ENCODE measurements at places on chromosomes 4 and X.

DNA sequence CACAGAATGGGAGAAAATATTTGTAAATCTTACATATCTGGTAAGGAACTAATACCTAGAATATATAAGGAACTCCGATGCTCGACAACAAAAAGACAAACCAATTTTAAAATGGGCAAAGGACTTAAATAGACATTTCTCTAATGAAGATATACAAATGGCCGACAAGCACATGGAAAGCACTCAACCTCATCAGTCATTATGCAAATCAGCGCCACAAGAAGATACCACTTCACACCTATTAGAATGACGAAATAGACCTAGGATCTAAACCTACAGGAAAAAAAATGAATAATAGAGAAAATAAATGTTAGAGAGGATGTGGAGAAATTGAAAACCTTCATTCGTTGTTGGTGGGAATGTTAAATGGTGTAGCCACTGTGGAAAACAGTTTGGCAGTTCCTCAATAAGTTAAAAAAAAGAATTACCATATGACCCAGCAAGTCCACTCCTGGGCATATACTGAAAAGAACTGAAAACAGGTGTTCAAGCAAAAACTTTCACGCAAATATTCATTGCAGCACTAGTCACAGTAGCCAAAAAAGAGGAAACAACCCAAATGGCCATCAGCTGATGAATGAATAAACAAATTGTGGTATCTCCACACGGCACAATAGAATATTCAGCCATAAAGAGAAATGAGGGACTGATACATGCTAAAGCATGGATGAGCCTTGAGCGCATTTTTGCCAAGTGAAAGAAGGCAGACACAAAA is 57.3 kb upstream of the WDR19 start:
- no peak for DNase-seq

DNA sequence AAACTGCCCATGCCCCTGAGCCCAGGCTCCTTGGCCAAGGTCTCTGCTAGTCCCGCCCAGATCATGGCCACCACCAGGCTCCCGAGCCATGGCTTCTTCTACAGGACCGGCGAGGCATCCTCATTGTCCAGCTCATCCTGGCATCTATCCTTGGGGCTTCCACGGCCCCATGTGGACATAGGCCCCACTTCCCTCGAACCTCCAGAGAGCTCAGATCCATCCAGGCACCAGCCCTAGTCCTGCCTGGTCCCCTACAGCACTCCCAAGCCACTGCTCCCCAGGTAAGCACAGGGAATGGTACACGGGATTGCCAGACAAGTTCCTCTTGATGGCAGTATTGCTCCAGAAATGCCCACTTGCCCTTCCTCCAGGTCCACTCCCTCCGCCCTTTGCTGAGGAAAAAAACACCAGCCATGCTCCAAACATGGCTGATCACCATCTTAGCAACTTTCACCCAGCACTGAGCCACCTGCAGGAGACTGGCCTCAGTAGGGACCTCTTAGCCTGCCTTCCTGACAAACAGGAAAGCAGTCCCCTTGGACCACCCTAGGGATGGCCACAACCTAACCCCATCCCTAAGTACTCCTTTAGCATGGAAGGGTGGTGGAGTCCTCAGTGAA is 272.1 kb upstream of the AGTR2 start:
- no peak for DNase-seq

- DNase-seq: no peak
Measured at GRCh38 chr4:123606336-123606735, 209.7 kb downstream of the SPRY1 start.

GRCh38 chr4:176011529-176011928 is 54.1 kb upstream of the WDR17 start:
- no peak for DNase-seq

GRCh38 chrX:130878350-130879341 is 24.4 kb downstream of the ENOX2 start:
- no peak for DNase-seq

DNA sequence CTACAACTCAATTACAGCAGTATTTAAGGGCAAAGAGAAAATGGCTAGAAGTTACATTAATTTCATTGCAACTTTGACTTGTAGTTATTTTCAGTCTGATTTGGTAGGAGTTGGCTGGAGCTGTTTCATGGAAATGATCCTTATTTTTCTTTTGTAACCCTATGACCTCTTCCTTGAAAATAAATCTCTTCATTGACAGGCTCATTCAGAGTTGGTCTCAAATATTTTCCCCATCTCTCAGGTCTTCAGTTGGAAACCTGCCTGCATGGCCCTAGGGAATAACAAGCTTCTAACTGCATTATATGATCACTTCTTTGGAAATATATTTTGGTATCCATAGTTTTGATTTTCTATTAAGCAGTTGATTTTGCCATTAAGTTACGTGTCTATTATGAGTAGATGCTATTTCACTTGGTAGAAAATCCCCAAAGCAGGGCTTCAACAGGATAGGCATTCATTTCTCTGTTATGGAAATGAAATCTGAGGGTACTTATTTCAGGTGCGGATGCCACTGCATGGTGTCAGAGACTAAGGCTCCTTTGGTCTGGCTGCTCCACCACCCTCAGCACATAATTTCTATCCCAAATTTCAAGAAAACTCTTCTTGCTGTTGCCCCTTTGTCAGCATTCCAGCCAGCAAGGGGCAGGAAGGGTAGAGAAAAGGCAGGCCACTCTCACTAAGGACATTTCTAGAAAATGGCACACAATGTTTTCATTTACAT is 502.5 kb downstream of the SPRY1 start:
- DNase-seq: no peak

GRCh38 chrX:11352296-11352741 is 59.1 kb downstream of the AMELX start:
- DNase-seq: no peak

DNA sequence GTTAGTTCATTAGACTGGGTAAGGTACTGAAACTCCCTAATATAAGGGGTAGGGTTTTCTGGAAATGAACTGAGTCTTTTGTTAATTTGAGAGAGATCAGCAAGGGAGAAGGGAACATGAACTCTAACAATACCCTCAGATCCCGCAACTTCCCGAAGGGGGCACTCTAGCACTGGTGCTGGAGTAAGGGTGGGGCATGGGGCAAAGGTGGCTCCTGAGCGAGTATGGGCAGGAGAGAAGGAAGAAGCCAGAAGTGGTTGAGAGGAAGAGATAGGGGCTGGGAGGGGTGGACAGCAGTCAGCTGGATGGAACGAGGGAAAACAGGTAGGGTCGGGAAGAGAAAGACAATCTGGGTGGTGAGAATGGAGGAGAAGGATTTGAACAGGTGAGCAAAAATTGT is 183.2 kb upstream of the MAGEE2 start:
- DNase-seq: no peak

DNA sequence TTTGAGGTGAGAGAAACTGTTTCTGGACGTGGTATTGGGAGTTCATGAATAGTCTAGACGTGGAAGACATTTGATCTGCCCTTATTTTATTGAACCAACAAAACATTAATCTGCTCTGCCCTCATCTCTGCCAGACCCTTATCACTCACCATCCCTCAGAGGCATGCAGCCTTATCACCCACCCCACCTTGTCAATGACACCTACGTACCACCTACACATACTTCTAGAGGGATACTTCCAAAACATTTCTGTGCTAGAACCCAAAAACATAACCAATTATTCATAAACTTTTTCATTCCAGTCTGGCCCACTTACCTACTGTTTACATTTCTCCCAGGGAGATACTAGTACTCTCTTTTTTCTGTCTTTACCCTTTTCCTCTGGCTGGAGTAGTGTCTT is 105.2 kb downstream of the RS1 start:
- no peak for DNase-seq

DNA sequence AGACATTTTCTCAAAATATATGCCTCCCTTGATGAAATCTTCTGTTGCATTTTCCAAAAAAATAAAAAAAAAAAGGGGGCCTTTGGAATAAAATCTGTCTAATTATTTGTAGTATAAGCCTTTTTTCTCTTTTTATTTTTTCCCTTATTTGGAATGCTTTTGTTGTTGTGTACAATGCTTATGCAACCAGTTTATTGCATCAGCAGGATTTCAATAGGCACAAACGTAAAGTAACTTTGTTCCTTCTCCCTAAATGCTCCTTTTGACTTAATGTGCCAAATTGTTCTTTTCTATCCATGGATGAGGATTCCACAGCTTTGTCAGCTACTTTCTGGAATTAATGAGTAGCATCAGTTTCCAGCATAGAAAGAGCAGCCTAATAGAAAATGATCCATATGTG is 59.6 kb upstream of the HPGD start:
- no peak for DNase-seq

DNA sequence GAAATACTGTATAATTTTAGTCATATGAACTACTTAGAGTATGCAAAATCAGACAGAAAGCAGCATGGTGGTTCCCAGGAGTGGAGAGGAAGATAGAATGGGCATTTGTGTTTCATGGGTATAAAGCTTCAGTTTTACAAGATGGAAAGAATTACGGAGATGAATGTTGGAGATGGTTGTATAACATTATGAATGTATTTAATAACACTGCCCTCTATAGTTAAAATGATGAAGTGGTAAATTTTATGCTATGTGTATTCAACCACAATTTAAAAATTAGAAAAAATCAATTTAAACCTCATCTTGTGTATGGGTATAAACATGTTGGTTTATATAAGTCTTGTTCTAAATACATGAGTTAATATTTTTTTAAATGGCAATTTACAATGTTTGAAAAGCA is 521.1 kb downstream of the FSTL5 start:
- DNase-seq: no peak

DNA sequence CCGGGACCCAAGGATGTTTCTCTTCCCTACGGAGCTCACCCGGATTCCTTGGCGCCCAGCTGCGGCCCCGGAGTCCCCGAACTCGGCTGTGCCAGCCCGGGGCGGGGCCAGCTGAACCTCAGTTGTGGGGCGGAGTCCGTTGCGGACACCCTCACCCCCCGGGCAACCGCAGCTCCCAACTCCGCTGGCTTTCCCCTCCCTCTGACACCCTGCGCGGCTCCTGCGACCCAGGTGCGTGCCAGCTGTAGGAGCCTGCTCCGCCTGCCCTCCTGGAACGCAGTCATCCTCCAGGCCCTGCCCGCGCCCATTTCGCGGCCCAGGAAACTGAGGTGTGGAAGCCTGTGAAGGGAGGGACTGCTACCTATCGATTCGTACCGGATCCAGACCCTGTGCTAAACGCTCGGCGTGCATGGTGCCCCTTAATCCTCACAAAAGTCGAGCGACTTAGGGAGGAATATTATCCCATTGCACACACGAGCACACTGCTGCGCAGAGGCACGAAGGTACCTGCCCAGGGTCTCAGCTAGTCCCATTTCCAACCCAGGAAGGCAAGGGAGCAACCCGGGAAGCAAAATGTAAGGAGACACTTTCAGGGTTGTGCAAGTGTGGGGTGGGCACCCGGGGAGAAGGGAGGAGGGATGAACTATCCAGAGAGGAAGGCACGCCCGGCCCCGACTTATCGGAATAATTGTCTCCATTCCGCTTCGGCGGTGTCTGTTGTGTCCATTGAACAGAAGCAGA is 12.3 kb downstream of the MSX1 start:
- DNase-seq: no peak

GRCh38 chr4:1357356-1358248 is 10.6 kb downstream of the UVSSA start:
- no peak for DNase-seq

GRCh38 chr4:7132249-7132648 is 60.1 kb upstream of the SORCS2 start:
- no peak for DNase-seq

DNA sequence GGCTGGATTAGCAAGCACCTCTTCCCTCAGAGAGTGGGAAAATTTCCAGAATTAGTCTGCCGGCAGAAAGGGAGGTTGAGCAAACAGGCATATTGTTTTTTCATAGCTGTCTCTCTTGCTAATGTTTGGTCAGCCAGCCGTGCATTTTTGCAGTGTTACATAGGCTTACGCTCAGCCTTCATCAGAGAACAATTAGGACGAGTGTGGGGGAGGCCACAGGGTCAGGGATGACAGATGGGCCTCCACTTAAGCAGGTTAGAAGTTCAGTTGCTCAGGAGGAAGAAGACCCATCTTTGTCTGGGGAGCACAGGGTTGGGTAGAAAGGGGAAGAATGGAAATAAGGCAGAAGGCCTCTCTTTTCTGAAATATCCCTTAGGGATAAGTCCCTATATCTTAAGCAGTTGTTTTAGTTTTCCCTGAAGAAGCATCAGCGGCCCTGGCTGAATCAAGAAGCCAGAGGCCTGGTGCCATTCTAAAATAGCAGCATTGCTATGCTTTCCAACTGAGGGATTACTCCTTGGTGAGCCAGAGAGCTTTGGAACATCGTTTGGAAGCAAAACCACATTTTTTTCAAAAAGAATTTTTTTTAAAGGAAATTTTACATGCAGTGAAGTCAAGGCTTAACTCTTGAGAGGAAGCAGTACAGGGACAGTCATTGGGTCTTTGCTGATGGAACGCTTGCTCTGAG is 118.8 kb downstream of the SMIM20 start:
- no peak for DNase-seq

- DNase-seq: peak; percentile 46
Measured at GRCh38 chr4:8917868-8918783, 46.5 kb upstream of the HMX1 start.

- DNase-seq: no peak
Measured at GRCh38 chr4:76194325-76194724, 19.3 kb downstream of the SCARB2 start.

DNA sequence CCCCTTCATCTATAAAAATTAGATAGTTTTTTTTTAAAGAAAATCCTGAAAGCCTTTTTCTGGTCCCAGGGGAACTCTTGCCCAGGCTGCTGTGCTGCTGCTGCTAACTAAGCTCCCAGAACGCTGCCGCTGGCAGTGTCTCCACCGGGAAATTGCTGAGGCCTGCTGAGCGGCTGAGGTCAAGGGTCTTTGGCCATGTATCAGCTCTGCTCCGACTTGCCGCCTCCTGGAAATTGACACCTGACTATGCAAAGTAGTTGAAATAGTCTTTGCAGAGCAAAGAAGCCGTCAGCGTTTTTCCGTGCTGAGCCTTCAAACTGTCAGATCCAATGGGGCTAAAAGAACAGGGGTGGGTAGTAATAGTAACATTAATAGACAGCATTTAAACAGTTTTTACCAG is 839 bp downstream of the QDPR start:
- DNase-seq: no peak

GRCh38 chrX:83966347-83966746 is 105.4 kb downstream of the CYLC1 start:
- no peak for DNase-seq

DNA sequence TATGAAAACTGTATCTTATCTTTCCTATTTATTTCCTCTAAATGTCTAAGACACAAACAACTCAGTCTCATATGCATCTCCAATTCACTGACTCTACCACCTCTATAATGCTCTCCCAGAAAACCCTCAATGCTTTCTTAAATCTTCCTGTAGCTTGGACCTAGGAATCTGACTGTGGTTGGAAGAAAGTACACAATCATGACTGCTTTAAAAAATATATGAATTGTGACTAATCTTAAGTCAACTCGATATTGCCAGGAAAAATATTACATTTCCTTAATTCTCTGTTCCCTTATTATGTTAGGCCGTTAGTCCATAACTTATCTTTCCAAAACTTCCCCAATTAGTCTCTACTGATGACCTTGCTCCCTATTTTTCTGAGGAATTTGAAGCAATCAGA is 87.0 kb downstream of the SPCS3 start:
- no peak for DNase-seq

- no peak for DNase-seq
Measured at GRCh38 chrX:109795682-109796081, 62.6 kb upstream of the ACSL4 start.

- DNase-seq: no peak
Measured at GRCh38 chrX:145292218-145292617, 44.9 kb downstream of the SPANXN1 start.

GRCh38 chr4:177356206-177356605 is 46.5 kb downstream of the NEIL3 start:
- no peak for DNase-seq

GRCh38 chr4:45284400-45285085 is 558.2 kb upstream of the GNPDA2 start:
- no peak for DNase-seq

Measured in Panc1 (cell line).